SW 1271 (cell line): ENCODE measurements at places on chromosomes 3 and 15.

DNA sequence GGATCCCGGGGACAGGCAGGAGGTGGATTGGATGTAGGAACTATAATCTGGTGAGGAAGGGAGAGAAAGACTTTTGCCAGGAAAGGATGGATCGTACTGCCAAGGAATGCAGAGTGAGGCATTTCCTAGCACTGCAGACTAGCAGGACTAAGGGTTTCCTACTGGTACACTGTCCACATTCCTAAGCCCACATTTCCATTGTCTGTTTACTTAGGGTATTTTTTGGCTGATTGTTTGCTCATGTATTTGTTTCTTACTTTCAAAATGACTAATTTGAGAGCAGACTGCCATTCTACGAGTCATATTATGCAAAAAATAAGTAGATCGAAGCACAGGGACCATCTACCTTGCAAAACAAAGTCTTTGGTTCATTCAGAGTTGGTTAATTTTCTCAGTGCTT, 1029.5 kb upstream of the NR2F2 start:
- no peak for DNase-seq

DNA sequence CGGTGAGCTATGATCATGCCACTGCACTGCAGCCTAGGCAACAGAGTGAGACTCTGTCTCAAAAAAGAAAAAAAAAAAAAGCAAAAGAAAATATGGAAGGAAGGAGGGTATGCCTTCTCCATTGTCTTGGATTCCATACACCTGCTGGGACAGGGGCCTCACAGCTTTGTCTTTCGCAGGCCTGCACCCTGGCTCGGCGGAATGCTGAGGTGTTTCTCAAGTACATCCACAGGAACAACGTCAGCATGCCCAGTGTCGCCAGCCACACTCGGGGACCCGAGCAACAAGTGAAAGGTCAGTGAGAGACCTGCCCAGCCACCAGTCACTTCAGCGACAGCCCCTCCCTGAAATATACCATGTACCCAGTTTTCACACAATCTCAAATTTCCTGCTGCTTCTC, 288.5 kb upstream of the UMPS start:
- DNase-seq, result no peak

GRCh38 chr3:6367171-6367570, 493.7 kb upstream of the GRM7 start:
- DNase-seq, result no peak

DNA sequence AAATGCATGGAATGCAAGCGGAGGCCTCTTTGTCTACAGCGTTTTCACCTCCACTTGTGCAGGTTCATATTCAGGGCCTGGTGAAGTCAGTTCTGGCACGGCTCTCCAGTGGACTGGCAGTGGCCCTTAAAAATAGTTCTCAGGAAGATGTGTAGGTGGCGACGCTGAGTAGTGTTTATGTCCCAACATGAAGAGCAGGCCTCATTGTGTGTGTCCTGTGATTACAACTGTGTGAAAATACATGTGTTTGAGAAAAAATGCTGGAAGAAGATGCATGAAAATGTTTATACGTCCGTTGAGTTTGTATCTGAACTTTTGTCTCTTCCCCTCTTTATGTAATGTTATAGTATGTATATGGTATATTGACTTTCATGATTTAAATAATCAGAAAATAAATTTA, 7.2 kb downstream of the LIPC start:
- DNase-seq, result peak; percentile 81

DNA sequence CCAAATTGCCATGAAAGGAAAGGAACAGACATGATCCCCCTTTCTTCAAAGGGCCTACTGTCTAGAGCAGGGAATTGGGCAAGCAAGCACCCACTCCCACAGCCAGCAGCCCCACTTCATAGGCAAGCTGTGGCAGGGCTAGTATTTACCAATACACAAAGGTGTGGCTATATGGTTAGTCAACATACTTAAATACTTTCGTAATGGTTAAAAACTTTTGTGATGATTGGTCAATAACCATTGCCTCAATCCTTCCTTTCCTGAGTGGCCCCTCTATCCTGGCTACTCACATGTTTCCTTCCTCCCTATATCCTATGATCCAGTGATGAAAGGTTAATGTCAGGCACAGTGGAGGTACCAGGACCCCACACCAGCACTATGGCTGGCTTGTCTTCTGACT, 30.1 kb upstream of the ARL8B start:
- no peak for DNase-seq

DNA sequence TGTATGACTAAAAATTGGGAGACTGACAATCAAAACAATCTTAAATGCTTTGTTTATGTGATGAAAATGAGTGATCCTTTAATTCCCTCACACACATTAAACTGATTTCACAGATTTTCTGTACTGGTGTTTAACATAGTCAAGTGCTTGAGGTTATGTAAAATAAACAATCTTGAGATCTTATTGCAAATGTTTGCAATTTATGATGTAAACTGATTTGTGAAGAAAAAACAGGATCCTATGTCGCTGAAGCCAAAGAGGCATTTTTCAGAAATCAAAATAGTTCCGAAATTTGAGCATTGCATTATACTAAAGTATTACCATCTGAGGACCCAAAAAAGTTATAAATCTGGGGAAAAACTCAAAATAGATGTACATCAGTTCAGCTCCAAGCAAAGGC, 12.7 kb downstream of the SHOX2 start:
- no peak for DNase-seq

GRCh38 chr3:116610124-116610523, 99.5 kb upstream of the TUSC7 start:
- DNase-seq, result no peak

DNA sequence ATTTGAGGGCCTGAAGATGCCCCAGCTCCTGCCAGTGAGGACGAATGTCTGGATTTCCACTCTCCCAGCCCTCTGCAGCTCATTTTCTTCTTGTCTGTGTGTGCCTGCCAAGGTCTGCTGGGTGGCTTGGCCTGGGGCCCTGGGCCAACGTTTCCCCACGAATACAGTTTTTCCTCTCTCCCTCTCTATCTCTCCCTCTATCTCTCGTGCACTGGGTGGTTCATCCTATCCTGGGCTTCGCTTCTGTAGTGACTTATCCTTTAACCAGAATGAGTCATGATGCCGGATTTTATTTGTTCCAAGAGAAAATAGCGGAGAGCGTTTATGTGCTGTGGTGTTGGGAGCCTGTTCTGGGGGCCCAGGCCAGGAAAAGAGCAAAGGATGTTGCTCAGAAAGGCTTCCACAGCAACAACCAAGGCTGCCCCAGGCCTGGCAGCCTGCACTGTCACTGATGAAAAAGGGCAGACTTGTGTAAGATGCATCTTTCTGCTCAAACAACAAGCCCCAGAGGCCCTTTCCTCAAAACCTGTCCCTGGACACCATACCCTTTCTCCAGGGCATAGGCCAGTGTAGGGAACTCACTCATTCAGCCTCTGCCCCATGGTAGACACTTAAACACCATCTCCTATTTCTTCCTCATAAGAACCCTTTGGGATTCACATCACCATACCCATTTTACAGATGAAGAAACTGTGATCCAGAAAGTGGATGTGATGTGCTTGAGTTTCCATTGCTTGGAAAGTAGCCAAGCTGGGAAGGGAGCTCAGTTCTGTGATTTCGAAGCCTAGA, 47.3 kb downstream of the ITGA11 start:
- peak; percentile 5 for DNase-seq

DNA sequence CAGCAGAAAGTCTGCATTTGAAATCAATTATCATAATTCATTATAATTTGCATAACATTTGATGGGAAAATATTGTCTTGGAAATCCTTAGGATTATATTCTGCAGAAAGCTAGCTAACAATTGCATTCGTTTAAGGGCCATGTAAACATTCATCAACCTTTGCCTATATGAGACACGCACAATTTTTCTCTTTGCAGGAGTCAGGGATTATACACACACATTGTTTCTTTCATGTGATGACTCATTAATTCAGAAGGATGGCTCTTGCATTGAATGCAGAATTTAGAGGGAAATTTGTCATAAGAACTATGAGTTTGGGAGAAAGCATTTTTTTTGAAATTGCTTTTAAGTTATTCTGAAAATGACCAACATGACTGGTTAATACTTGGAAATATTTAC, 844.7 kb downstream of the DIPK2A start:
- DNase-seq, result no peak

DNA sequence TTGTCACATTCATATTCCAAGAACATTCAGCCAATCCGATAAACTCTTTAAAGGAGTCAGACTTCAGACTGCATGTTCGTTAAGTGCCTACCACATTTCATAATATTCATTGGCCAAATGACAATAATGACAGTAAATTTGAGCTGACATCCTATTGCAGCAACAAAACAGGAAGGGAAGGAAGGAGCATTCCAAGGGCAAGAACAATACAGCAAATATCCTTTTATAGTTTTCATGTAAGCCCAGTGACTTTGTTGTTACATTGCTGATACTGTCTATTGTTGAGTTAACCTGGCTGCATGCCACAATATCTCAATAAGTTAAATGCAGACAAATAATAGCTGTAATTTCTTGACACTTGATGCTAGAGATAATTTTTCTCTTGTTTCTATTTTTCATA, 16.4 kb upstream of the CBLB start:
- no peak for DNase-seq

DNA sequence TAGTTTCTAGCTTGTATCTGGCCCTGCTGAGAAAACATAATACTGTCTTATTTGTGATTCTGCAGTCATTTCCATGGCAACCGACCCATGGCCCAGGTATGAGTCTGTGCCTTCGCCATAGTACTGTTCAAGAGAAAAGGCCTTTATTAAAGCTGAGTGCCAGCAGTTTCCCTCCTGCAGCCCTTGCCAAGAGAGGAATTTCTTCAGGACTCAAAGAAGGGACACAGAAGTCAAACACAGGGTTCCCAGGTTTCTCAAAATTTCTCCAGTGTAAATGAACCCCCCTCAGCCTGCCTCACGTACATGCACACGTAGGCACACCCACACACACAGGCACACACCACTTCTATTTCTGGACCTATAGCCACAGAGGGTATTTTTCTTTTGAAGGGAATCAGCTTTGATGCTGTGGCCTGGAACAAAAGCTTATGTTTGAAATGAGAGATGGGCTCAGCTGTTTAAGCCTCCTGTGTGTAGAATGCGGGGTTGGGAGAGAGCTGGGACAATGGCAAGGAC, 269.2 kb downstream of the PDCD6IP start:
- no peak for DNase-seq

GRCh38 chr3:100086401-100086800, 27.9 kb downstream of the FILIP1L start:
- DNase-seq, result no peak

- no peak for DNase-seq
These were observed 171.2 kb downstream of the KCNMB2 start for GRCh38 chr3:178707311-178708031.

DNA sequence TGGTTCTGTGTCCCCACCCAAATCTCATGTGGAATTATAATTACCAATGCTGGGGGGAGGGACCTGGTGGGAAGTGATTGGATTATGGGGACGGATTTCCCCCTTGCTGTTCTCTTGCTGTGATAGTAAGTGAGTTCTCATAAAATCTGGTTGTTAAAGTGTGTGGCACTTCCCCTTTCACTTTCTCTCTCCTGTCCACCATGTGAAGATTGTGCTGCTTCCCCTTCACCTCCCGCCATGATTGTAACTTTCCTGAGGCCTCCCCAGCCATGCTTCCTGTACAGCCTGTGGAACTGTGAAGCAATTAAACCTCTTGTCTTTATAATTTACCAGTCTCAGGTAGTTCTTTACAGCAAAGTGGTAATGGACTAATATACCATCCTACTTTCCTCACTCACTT, 289.6 kb downstream of the EFHB start:
- DNase-seq, result no peak

DNA sequence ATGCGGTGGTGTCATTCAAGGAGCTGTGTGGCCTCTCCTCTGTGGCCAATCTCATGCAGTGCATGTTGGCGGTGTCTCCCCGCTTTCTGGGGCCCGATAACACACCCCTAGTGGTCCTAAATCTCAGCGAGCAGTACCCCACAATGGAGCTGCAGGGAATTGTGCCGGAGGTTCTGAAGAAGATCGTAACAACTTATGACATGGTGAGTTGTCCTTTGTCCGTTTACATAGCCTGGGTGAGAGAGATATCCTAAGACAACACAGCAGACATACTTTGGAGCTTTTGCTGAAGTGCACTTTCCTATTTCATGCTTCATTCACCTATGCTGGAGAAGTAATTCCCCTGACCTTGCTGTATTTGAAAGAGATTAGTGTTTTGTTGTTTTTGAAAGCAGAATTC, 130.0 kb downstream of the PLCL2 start:
- no peak for DNase-seq

DNA sequence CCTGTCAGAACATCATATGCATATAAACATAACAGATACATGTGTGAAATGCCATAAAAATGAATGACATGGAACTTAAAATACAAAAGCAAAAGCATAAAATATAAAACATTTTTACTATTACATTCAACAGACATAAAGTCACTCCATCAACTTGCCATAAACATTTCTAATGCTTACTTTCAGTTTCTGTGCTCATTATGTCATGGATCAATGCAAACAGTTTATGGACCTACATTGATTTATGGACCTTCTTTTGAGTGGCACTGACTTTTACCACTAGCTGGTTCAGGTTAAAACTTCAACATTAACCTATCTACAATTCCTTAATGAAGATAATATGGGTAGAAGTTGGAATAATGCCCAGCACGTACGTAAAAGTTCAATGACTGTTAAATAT, 577.4 kb upstream of the LMCD1 start:
- no peak for DNase-seq

DNA sequence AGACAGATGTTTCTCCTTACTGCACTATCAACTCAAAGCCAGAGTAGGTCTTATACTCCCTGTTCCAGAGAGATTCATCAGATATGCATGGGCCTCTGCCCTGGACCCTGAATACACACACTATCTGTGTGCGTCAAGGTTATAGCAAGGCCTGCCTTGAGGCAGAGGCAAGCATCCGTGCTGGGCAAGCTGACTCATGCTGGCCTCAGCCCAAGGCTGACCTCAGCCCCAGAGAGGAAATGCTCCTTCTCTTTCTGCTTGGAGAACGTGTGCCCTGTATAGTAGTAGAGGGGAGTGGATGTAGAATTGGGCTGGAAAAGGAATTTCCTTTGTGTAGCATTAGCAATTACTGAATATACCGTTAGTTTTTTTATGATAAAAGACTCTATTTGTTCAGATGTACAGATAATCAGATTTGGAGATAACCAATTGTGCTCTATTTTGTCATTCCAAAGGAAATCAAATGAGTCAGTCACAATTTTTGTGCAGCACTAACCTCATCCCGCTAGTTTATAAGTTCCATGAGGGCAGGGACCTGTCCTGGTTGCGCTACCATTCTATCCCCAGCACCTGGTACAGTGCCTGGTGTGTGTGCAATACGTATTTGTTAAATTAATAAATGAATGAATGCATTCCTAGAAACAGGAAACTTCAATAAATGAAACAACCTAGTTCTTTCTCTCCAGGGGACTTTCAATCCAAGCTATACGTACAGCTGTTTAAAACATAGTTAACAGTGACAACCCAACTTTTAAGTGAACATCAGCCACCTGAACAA, 13.3 kb upstream of the PAQR9 start:
- DNase-seq, result peak; percentile 91

GRCh38 chr15:41205315-41205714, 25.2 kb downstream of the EXD1 start:
- DNase-seq, result no peak

GRCh38 chr3:71285086-71285485, 298.4 kb downstream of the FOXP1 start:
- DNase-seq, result no peak

- no peak for DNase-seq
These were observed 28.1 kb downstream of the CPNE4 start for GRCh38 chr3:132006605-132007204.

- DNase-seq, result no peak
These were observed 1.5 kb downstream of the GPR87 start for GRCh38 chr3:151315136-151315535.
